ENCODE measurements at places on chromosomes 7 and 10. TPM values are rescaled to one million over a fixed set of nuclear protein-coding genes. Genes with fewer than 3 reads are reported as not detected.

Gene ZMIZ1
- 26.2 TPM for total RNA-seq

Gene BMPER
- 28.2 TPM for total RNA-seq

Gene ICA1
- not detected for total RNA-seq

Gene CYP2E1
- under 0.01 TPM for total RNA-seq

Gene GPR141
- total RNA-seq: not detected

Gene H2BK1
- total RNA-seq: not detected

Gene LRCH4
- 46.8 TPM for total RNA-seq

Gene CCNY
- total RNA-seq: 36.9 TPM

Gene PILRA
- 2.2 TPM for total RNA-seq

Gene NUTM2E
- 0.47 TPM for total RNA-seq

Gene PPP1R9A
- 0.51 TPM for total RNA-seq

Gene CHAT
- not detected for total RNA-seq

Gene FBXL15
- 17.8 TPM for total RNA-seq

Gene SVIL
- total RNA-seq: 34.1 TPM

Gene AMPH
- total RNA-seq: 1.5 TPM

Gene ITPRID1
- not detected for total RNA-seq

Gene PRLHR
- total RNA-seq: not detected

Gene POLL
- total RNA-seq: 14.2 TPM

Gene GPRIN2
- total RNA-seq: not detected

Gene MMRN2
- total RNA-seq: 0.70 TPM

Gene OR2A5
- not detected for total RNA-seq

Gene CPVL
- not detected for total RNA-seq

Gene WEE2
- not detected for total RNA-seq

Gene MEIG1
- not detected for total RNA-seq

Gene GLI3
- total RNA-seq: 5.3 TPM

Gene GIMAP4
- not detected for total RNA-seq

Gene LRMDA
- total RNA-seq: 0.12 TPM

Gene TMEM106B
- 50.2 TPM for total RNA-seq

Gene CHST3
- total RNA-seq: 26.3 TPM

Gene CDK14
- 26.5 TPM for total RNA-seq

Gene GPR37
- not detected for total RNA-seq

Gene TMEM176B
- total RNA-seq: 2.2 TPM

Gene MEOX2
- total RNA-seq: 17.0 TPM

Gene SFTPA1
- not detected for total RNA-seq

Gene FAM241B
- total RNA-seq: not detected

Gene SPDYE9
- total RNA-seq: not detected

Gene MYOZ1
- not detected for total RNA-seq

Gene GRID1
- total RNA-seq: 0.34 TPM

Gene RRP12
- 5.3 TPM for total RNA-seq

Gene SPDYE16
- not detected for total RNA-seq

Gene TRAPPC14
- 10.3 TPM for total RNA-seq

Gene AGR2
- not detected for total RNA-seq

Gene TACR2
- not detected for total RNA-seq

Gene GNAT3
- not detected for total RNA-seq

Gene CACNB2
- 1.9 TPM for total RNA-seq

Gene EVX1
- not detected for total RNA-seq

Gene WDFY4
- 0.12 TPM for total RNA-seq

Measured in pericardium fibroblast (primary cell).